ENCODE measurements at places on chromosomes 16 and 17. TPM values are rescaled to one million over a fixed set of nuclear protein-coding genes. Genes with fewer than 3 reads are reported as not detected.
A peak's percentile ranks its signal among the peaks of the same experiment; 100 is the strongest.

DNA sequence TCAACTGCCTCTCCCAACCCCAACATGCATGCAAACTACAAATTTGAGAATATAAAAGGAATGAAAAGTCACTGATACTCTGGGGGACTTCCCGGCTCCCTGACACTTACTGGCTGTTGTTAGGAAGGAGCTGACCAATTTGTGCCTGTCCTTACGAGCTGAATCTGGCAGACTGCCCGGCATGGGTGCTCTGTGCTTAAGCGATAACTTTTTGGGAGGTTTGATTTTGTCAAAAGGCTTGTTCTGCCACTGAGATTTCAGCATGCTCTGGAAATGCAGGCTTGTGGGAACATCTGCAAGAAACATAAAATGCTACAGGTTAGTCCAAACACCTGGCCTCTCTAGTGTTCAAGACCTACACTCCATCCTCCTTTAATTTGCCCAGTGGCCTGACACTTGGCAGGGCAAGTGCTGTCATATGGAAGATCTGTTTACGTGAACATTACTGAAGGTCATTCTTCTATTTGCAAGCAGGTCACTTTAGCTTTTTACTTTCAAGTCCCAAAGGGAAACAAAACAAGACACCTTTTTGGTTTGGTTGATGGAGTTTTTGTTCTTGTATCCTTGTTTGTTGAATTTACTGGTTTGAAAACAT lies 40.6 kb downstream of the STH start:
- no peak for DNase-seq

- DNase-seq = no peak
Measured at GRCh38 chr16:16096121-16096857, 127.0 kb downstream of the ABCC6 start.

- DNase-seq = no peak
Measured at GRCh38 chr17:66684731-66685130, 150.2 kb upstream of the CACNG5 start.

GRCh38 chr16:11094857-11095565 lies 150.6 kb downstream of the CLEC16A start:
- no peak for DNase-seq

Gene CCL17
- not detected for total RNA-seq

- peak; percentile 74 for DNase-seq
Measured at GRCh38 chr16:66900721-66901441, 17.8 kb downstream of the CDH16 start.

Gene BAHCC1
- total RNA-seq = 10.3 TPM

DNA sequence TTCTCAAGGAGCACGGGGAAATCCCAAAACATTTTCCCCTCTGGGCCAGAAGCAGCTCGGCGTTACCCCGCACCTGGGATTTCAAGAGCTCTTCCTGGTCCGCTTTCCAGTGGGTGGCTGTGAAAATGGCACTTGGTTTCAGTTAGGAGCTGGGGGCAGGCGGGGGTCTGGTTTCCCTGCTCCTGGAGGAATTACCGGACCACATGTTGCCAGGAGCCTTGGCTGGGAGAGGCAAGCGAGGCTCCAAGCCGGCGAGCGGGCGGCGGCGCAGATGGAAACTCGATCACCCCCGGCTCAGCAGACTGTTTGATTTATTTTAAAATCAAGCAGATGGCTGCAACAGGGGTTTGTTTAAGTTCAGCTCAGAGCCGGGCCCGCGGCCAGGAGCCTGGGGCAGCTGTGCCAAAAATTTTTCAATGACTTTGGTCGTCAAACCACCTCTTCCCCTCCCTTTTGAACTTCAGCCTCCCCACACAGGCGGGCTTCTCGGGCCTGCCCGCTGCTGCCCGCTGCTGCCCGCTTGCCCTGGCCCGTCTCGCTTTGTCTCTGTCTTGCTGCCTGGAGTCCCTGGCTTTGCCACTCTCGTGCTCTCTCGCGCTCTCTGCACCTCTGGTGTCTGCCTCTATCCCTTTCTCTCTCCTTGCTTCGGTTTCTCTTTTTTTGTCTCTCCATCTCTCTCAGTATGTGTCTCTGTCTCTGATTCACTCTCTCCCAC lies 108.0 kb upstream of the CIBAR2 start:
- peak; percentile 92 for DNase-seq

Gene EVPLL
- total RNA-seq = 0.45 TPM

DNA sequence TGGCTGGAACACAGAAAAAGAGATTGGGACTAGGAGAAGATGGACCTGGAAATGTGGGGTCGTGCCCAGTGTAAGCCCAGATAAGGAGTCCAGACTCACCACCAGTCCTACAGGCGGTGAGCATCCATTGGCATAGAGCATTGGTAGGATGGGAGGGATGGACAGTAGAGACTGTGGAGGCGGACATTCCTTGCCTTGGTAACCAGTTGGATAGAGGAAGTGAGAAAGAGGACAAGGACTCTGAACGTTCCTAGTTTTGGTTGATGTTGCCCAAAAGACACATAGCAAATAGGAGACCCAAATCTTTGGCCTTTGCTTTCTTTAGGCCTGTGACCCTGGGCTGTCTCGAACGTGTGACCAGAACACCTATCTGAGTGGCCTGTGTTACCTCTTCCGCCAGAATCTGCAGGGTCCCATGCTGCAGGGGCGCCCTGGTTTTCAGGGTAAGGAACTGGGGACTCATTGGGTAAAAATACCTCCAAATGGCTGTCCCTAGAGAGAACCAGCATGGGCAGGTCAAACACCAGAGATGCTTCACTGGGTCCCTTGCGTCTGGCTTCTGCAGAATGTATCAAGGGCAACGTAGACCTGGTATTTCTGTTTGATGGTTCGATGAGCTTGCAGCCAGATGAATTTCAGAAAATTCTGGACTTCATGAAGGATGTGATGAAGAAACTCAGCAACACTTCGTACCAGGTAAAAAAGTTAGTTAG lies 6.4 kb downstream of the ITGAL start:
- DNase-seq = no peak

Gene SULT1A2
- not detected for total RNA-seq

GRCh38 chr16:25094596-25094995 lies 16.9 kb upstream of the LCMT1 start:
- DNase-seq = no peak

Gene DNAH3
- total RNA-seq = 0.18 TPM

DNA sequence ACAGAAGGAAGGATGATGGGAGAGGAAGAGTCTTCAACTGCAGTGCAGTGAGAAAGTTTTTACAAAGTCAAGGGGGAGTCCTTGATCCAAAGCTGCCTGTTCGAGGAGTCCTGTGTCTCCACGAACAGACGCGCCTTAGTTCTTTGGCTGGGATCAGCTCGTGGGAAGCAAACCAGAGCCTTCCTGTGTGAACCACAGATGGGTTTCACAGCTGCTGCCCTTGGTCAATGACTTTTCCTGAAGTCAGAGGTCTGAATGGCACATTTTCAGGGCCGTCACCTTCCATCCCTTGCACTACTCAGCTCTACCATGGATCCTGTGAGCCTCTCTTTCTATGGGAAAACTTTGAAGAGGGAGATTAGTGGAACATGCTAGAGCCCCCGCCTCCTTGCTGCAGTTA lies 4.2 kb upstream of the SBK1 start:
- no peak for DNase-seq

- DNase-seq = no peak
Measured at GRCh38 chr17:48596735-48597527, 3.4 kb upstream of the HOXB5 start.

- no peak for DNase-seq
Measured at GRCh38 chr16:10990378-10990777, 46.0 kb downstream of the CLEC16A start.

DNA sequence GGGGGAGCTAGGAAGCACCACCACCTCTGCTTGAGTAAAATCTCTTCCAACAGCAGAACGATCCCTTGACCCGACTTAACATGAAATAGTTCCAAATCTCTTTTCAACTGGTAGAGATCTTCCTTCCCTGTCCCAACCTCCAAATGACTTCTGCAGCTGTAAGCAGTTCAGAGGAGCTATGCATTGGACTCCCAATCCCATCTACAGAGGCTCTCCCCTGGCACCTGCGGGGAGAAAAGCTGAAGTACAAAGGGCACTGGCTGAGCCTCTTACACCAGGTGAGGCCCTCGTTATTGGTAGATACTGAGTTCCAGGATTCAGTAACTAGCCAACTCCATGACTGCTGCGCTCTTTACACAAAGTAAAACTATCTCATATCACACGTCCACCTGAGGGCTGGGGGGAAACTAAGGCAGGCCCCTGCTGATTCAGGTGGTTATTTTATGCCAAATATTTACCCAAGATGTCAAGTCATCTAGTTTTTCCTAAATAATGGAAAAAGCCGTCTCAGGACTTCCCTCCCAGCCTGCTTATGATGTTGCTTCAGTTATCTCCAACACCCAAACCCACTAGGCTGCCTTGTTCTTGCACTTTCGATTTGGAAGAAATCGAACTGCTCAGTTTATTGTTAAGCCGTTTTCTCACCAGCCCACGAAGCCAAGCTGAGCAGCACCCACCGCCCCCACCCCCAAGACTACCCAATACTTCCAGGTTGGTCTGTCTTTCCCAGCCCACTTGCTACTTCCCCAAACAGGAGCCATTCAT lies 3.2 kb downstream of the ACTG1 start:
- peak; percentile 43 for DNase-seq

Gene ADORA2B
- total RNA-seq = 3.5 TPM

DNA sequence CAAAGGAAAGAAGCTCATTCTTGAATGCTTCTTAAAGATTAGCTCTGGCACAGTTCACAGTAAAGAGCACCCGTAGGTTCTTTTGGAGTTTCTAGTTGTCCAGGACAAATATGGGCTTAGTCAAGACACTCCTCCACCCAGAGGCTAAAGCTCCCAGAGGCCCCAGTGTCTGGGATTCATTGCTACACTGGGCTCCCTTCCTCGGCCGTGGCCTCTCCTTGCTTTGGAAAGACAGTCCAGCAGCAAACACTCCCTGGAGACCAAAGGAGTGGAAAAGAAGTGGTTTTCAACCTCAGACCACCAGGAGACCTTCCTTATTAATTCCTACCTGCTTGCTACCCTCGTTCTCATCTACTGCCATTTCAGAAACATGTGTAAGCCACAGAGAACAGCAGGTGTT lies 17.1 kb downstream of the PHB1 start:
- DNase-seq = no peak

- DNase-seq = peak; percentile 55
Measured at GRCh38 chr17:1095090-1095852, 84.5 kb downstream of the ABR start.

- DNase-seq = no peak
Measured at GRCh38 chr17:3710951-3711383, 12.7 kb upstream of the HASPIN start.

DNA sequence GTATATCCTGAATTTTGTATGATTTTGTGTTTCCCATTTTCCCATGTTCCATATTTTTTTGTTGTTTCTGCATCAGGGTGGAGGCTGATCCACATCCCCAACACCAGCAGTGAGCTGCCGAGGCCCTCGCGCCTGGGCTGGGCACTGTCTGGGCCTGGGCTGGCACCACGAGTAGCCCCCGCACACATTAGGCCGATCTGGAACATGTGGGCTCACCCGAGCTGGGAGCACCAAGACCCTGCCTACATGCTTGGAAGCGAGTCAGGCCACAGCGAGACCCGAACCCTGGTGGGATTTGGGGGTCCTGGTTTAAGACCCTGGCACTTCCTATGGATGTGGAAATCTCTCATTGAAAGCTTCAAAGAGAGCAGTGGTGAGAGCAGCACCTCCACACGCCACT lies 8.5 kb downstream of the KCTD5 start:
- no peak for DNase-seq

DNA sequence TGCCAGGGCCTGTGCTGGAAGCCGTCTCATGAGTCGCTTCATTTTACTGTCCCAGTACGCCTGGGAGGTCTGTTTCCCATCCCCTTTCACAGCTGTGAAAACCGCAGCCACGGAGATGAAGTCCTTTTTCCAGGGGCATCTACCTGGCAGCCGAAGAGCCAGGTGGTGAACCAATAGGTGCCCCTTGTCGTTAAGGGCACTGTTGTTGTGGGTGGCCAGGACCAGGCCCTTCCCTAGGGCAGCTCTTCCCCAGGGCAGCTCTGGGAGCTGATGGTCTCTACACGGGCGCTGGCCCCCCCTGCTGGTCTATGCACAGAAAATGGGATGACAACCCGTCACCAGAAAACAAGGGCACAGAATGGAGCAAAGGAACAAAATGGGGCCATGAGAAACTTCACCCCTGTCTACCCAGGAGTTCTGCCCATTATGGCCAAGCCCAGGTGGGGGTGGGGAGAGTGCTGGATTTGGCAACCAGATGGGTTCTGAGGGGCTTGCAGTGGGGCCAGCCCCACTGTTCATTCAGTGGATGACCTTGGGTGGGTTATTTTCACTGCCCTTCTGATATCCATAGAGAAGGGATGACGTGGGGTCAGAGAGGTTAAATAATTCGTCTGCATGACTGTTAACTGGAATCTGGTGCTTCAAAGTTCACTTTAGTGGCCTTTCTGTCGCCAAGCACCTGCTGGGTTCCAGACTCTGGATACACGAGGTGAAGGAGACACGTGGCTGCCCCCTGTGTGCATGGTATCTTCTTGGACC lies 11.5 kb downstream of the RMI2 start:
- peak; percentile 81 for DNase-seq

DNA sequence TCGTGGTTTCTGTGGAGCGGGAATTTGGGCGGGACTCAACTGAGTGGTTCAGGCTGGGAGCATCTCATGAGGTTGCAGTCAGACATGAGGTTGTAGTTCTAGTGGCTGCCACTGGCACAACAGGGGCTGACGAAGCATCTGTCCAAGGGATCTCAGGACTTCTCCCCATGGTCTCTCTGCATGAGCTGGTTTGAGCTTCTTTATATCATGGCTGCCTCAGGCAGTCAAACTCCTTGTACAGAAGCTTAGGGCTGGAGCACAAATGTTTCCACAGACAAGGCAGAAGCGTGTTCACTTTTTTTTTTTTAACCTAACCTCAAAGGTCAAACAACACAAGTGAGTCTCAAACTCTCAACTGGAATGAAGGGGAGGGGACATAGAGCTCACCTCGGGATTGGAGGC lies 243.3 kb downstream of the MSI2 start:
- DNase-seq = no peak

DNA sequence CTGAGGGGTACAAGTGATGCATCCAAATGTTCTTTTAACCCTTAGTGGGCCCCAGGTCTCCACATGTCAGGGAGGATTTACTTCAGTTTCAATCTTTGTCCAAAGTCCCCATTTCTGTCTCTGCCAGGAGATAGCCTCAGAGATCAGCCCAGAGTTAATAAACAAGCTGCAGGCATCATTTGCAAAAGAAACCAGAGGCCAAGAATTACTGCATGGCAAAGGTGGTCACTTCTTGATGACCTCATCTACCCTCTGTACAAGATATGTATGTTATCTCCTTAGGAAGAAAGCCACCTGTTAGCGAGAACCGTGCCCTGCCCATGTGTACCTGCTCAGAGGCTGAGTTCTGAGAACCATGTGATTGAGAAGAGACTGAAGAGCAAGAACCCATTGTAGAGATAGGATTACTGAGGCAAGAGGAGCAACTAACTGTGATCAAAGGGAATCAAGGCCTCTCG lies 40.3 kb downstream of the SALL1 start:
- DNase-seq = no peak

GRCh38 chr17:43750153-43750552 lies 8.4 kb downstream of the SOST start:
- DNase-seq = no peak

DNA sequence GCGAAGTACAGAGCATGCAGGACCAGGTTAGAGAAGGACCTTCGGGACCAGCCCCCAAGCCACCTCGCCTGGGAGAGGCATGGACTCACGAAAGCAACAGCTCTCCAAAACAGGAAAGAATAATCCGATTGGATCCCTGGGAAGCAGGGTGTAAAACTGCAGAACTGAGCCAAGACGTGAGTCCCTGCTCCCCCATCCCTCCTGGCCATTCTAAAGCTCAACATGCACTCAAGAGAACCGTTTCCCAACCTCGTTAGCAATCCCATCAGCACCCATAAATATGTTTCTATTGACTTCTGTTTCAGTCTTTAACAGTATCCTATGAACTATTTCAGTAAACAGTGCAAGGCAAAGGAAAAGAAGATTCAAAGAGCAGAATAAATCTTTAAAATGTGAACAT lies 167.0 kb downstream of the COPRS start:
- peak; percentile 34 for DNase-seq

- DNase-seq = no peak
Measured at GRCh38 chr17:54867634-54868033, 33.0 kb upstream of the TOM1L1 start.

All from stomach (tissue), 19 donors.